ENCODE measurements at places on chromosomes 13 and 19.

DNA sequence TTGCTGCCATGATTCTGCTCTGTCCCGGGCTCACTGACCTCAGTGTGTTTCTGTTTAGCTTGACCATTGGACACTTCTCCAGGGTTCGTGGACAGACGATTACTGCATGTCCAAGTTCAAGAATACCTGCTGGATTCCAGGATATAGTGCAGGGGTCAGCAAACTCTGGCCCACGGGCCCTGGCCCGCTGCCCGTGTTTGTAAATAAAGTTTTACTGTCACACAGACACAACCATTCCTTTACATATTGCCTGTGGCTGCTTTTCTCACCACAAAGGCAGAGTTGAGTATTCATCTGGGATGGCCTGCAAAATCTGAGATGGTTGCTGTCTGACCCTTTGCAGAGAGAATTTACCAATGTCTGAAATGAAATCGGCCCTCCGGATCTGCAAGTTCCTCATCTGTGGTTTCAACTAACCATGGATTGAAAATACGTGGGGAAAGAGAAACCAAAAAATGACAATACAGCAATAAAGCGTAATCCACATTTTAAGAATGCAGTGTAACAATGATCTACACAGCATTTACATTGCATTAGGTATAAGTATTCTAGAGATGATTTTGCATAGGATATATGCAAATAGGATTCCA is 25.9 kb upstream of the F2RL3 start:
- DNase-seq = no peak

GRCh38 chr13:24038841-24039330 is 121.6 kb upstream of the SPATA13 start:
- no peak for DNase-seq

GRCh38 chr19:2249010-2249866 is at the start of gene AMH:
Gene AMH, plus strand, starts transcription at chr19:2249323. Its CDS starts 10 bp downstream, at chr19:2249333.
- DNase-seq = no peak

- no peak for DNase-seq
These were observed 186.8 kb downstream of the NUFIP1 start for GRCh38 chr13:44802491-44802890.

DNA sequence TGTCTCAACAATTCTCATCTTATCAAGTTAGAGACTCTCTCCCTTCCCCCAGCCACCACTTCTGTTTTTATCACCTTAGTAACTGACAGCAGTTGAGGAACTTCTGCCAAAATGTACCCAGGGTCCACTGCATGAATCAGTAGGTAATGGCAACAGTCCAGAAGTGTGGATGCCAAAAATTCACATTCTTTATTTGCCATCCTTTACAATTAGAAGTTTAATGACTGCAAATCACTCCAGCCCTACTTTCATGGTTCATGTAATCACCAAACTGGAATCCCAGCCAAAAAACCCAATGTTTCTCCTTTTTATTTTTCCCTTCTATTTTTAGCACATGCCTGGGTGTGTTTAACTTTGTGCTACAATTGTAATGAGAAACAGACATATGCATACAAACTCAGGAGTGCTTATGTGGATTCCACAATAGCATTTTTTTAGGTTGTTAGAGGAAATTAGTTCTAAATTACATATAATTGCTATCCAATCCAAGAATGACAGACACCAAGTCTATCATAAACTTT is 243.5 kb downstream of the RGCC start:
- no peak for DNase-seq

- DNase-seq = peak; percentile 80
These were observed at the start of gene ZNF135 for GRCh38 chr19:58059003-58059670. Gene ZNF135, plus strand, starts transcription at chr19:58059282. Its CDS starts 721 bp downstream, at chr19:58060003.

DNA sequence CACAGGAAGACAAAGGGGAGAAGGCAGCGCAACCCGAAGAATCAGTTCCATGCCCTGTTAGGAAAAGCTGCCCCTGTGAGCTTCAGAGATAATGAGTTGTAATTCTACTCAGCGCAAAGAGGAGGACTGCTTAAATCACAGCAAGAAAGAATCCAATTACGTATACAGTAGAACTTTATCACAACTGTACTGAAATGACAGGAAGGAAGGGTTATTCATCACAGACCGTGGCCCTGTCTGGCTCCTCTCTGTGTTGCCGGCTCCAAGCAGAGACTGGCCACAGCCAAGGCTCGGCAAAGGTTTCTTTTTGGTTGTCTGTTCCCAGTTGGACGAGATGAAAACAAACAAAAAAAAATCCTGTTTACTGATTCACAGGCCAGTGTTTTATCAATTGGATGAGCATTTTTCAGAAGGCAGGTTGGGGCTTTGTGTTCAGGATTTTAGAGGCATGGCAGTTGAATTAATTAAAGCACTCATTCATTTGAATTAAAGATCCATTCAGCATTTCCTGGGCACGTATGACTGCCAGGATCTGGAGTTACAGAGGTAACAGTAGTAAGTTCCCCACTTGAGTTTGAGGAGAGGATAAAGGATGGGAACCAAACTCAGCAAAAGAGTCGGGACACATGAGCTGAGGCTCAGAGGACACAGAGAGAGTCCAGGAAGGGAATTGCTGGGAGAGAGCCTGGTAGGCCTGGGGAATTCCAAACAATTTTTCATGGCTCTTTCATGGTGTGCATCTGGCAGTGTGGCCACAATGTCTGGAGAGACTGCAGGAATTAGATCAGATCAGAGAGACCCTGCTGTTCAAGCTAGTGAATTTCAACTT is 341.0 kb downstream of the DNAJC15 start:
- DNase-seq = no peak

- DNase-seq = no peak
These were observed 29.0 kb upstream of the NBEA start for GRCh38 chr13:34913040-34913439.

- no peak for DNase-seq
These were observed 46.7 kb downstream of the ZNF729 start for GRCh38 chr19:22332924-22333323.

GRCh38 chr13:73011751-73012150 is 47.1 kb upstream of the KLF5 start:
- no peak for DNase-seq

GRCh38 chr13:104580931-104581330 is 1514.7 kb upstream of the SLC10A2 start:
- no peak for DNase-seq

GRCh38 chr13:50222569-50223332 is 207.5 kb downstream of the KCNRG start:
- peak; percentile 70 for DNase-seq

DNA sequence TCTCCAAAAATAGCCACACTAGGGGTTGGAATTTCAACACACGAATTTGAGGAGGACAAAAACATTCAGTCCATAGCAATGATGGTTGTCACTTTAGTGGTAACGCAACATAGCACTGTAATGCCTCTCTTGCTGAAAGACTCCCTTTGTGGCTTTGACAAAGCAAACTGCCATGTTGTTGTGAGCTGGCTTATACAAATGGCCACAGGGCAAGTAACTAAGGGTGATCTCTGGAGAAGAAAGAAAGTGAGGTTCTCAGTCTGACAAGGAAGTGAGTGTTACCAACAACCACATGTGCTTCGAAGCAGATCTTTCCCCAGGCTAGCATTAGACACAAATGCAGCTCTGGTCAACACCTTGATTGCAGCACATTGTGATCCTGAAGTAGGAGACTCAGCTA is 79.1 kb upstream of the PCDH17 start:
- no peak for DNase-seq

GRCh38 chr13:24039621-24040475 is 120.7 kb upstream of the SPATA13 start:
- no peak for DNase-seq

- no peak for DNase-seq
These were observed 43.8 kb downstream of the KLF12 start for GRCh38 chr13:74090397-74090796.

DNA sequence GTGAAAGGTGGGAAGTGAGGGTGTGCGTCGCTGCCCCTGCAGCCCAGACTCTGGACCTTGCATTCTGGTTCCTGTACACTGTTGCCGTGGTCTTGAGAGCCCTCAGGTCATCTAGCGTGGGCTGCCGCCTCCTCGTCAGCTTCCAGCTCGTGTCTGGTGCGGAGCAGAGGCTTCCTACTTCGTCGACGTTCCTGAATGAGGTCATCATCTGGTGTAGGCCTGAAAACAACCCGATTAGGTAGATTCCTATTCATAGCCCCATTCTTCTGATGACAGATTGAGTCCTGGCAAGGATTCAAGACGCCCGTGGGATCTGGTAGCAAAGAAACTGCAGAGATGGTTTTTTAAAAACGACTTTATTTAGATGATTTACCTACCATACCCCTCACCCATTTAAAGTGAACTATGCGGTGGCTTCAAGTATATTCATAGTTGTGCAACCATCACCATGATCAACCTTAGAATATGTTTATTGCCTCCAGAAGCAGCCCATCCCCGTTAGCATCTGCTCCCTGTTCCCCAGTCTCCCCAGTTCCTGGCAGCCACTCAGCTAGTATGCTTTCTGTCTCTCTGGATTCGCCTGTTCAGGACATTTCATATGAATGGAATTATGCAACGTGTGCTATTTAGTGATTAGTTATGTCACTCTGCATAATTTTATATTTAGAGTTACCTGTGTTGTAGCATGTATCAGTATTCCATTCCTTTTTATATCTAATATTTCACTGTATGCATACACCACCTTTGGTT is 13.8 kb downstream of the NAXD start:
- DNase-seq = no peak

GRCh38 chr19:4744451-4745174 is 21.0 kb upstream of the DPP9 start:
- DNase-seq = no peak

GRCh38 chr13:45851171-45851921 is at the start of gene SIAH3:
Gene SIAH3, minus strand, starts transcription at chr13:45851753. Its CDS starts 124 bp downstream, at chr13:45851629.
- DNase-seq = no peak

GRCh38 chr13:26980099-26981031 is 191.2 kb downstream of the USP12 start:
- DNase-seq = no peak

DNA sequence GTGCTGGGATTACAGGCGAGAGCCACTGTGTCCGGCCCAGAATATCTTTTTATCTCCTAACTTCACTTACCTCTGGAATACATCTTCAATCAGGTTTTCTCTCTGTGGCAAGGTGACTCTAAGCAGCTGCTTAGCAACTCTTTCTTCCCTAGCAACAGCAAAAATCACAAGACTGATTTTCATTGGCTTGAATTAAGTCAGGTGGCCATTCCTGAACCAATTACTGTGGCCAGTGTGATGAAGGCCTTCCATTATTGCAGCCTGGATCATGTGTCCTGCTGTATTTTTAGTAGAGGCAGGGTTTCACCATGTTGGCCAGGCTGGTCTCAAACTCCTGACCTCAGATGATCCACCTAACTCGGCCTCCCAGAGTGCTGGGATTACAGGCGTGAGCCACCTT is 9.0 kb upstream of the LTBP4 start:
- no peak for DNase-seq

DNA sequence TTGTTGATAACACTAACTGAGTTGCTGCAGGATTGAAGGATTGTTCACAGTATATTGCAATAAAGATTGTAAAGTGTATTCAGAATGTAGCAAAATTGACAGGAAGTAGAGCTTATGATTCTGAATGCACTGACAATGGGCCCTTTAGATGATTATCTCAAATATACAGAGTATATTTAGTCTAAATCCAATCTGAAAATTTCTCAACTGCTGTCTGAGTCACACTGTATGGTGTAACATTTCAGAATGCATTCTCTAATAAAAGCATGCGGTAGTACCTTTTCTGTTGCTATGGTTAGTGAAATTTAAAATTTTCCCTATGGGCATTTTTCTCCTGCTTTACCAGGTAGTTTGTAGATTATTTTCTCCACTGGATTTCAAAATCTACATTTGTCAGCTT is 365.2 kb downstream of the PCDH17 start:
- no peak for DNase-seq

DNA sequence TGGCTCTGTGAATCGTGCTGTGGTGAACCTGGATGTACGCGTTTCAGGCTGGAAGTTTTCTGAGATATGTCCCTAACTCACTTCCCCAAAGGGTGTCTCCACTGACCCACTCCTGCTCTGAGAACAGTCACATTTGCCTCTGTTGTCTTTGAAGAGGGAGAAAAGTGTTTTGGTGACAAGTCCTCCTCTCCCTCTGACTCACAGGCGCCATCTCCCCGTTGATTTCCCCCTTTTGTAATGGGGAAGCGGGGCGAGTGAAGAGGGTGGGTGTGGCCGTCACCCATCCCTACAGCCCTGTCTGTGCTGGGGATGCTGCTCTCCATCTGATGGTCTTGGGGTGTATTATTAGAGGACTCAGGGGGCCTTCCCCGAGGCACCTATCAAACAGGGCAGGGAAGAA is 9.6 kb downstream of the APC2 start:
- peak; percentile 43 for DNase-seq

DNA sequence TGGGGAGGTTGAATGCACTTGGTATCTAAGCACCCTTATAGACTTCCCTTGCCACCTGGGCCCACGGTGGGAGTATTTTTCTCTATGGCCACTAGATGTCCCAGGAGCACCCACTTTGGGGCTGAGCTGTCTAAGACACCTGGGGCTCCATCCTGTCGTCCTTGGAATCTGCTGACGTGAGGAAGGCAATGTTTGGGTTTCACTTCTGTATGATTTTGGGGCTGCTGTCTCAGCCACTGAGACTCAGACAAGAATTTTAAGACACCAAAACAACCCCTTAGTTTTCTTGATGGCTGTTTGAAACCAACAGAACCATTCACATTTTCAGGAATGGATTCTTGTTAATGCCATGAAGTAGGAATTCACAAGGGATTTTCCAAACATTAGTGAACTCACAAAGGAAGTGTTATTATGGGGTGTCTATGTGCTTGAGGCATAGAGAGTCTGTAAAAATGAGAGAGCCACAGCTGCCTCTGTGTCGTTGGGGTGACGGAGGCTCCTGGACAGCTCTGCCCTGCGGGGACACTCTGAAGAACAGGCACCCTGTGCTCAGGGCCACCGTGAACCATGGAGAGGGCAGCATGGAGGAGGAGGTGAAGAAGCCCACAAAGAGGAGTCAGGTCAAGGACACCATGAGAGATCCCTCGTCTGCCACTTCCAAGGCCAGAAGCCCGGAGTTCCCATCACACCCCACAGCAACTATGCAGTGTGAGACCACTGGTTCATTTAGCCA is 106.8 kb upstream of the SPATA13 start:
- DNase-seq = peak; percentile 63

- no peak for DNase-seq
These were observed 796 bp downstream of the ZNF304 start for GRCh38 chr19:57351867-57352266.

DNA sequence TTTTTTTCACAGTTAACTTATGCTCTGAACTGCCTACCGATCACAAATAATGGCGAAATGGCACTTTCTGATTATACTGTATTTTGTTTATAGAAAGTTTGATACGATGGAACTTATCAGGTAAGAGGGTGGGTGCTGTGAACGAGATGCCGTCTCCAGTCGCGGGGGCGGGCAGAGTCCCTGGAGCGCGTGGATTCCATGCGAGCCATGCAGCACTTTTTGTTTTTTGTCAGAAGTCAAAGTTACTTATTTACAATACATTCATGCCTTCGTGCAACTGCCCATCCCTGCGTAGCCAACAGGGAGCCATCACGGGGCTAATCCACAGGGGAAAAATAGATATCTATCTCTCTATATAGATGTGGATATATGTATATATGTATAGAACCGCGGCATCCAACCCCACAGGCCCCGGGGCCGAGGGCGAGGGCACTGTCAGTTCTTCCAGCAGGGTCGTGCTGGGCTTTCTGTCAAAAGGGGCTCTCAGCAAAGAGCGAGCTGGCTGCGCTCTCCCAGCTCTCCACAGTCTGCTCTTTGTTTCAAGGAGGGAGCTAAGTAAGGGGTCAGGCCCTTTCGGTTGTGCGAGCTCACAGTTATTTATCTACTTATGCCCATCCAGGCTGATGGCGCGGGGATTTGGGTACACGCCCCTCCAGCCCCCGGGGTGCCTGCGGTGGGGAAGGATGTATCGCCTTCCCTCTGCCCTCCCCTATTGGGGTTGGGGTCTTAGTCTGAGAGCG is 3.4 kb downstream of the SLITRK1 start:
- no peak for DNase-seq

- no peak for DNase-seq
These were observed 138.1 kb downstream of the LACC1 start for GRCh38 chr13:44017756-44018309.
